ENCODE measurements at places on chromosomes 2 and 18.

DNA sequence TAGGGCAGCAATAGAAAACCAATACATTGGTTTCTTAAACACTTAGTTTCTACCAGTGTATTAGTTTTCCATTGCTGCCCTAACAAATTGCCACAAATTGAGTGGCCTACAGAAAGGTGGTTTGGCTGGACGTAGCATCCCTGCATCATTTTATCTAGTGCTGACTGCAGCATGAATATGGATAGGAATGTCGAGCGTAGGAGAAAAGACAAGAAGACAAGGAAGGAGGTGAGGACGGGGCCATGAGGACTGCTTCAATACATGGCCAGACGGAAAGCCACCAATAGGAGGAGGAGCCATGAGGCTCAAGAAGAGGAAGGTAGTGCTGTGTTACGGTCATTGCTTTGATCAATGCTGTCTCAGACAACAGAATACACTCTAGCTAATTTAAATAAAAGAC lies 154.5 kb upstream of the NDUFV2 start:
- DNase-seq: no peak

DNA sequence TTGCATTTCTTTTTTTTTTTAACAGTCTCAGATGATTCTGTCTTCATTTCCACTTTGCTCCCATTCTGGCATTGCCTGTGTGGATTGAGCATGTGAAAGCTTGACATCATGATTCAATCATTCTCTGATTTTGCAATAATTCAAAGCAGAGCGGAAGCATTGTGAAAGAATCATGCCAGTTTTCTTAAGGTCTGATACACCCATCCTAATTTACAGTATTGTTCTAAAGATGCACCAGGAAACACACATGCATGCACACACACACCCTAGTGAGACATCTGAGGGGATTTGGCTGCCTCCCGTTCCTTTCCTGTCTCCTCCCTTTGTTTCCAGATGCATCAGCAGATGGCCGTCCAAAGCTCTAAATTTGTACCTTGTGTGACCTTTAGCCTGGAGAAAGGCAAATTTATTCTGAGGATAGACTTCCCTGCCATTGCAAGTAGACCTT lies 97.3 kb downstream of the FMNL2 start:
- no peak for DNase-seq

GRCh38 chr18:59848002-59848401 lies 51.8 kb upstream of the PMAIP1 start:
- no peak for DNase-seq

DNA sequence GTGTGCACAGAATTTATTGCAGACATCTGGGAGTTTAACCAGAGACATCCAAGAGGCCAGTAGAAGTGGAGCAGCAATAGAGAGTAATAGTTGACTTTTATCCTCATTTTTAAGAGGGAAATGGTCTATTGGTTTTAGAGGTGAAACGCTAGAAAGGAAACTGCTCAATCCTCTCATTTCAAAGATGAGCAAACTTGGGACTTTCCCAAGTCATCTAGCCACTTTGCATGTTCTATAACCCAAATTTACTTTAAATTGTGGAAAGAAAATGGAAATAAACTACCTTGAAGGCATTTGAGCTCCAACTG lies 601.7 kb downstream of the ARHGAP15 start:
- DNase-seq: no peak
